Stimulated activated CD8-positive, alpha-beta memory T cell treated with anti-CD3 and anti-CD28 coated beads, Interleukin-4, amount 100 ng/mL, for 1 hour (primary cell): ENCODE measurements at places on chromosomes 1 and 21.
A peak's percentile ranks its signal among the peaks of the same experiment; 100 is the strongest.

DNA sequence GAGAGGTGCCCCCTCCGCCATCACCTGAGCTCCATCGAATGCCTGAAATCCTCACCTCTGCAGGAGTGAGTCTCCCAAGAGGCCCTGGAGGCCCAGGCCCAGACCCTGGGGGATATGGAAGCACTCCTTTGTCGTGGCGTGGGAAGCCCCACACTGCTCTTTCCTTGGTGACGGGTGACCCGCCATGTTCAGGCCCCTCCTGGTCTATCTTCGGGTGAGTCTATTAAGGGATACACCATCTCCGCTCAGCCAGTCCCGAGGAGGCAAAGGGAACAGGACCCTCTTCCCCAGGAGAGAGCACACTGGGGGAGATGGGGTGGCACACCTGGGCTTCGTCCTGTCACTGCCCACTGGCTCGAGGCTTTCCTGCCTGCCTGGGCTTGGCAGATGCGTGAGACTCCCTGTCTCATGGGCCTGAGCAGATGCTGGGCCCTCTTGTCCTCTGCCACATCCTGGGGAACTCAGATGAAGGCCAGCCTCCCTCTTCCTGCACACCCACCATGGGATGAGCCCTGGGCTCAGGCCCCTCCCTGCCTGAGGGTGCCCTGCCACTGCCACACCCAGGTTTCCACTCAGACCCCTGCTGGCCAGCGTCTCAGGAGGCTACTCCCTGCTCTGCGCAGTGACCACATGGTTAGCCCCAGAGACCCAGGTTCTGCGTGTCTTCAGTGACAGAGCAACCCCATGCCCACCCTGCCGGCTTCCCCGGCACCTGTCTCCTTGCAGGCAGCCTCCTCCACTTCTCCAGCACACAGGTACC lies 3.8 kb upstream of the NPHP4 start:
- no peak for DNase-seq

DNA sequence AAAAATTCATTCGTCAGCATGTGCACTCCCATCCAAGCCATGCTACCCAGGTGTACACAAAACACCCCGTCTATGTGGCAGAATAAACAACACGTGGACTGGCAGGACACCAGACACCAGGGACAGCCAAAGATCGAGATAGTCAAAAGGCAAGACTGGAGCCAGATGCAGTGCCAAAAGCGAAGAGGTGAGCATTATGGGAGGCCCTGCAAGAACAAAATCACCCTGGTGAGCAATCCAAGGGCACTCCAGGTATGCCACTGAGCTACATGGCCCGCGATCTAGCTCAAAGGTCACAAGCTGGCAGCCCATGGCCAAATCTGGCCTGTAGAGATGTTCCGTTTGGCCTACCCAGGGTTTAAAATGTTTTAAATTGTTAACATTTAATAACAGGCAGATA lies 33.7 kb downstream of the PLPP3 start:
- DNase-seq, result no peak

- no peak for DNase-seq
These were observed 50.2 kb upstream of the VTCN1 start for GRCh38 chr1:117260761-117261423.

- DNase-seq, result no peak
These were observed 1.0 kb upstream of the BACH1 start for GRCh38 chr21:29297483-29298347.

DNA sequence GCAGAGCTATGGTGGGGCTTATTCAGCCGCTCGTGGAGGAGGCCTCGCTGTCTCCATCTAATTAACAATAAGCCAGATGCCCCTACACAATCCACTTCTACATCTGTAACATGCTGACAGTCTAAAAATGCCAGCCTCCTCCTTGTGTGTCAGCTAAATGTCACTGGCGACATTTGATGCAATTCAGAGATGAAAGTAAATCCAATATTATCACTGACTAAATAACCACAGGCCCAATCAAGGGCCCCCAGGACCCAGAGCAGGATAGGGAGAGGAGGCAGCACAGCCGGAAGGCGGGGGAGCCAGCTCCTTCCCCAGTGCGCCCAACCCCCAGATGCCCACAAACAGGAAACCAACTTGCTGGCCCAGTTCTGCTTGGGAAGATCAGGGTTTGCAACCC lies 76.6 kb downstream of the DMRTA2 start:
- no peak for DNase-seq

- no peak for DNase-seq
These were observed 110.8 kb downstream of the PLPP3 start for GRCh38 chr1:56468518-56468917.

DNA sequence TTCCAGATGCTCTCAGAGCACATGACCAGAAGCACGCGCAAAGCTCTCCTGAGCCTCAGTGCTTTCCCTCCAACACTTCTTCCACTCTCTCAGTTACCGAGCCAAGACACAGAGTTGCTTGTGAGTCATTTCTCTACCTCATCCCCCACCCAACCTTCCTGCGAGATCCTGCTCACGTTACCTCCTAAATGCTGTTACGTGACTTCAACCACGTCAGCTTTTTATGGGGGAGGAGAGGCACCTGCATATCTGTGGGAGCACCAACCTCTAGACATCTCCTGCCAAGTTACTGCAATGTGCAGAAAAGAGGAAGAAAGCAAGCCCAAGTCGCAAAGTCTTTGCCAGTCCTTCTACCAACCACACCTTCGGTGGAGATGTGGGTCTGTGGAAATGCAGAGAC lies 27.2 kb upstream of the ERG start:
- DNase-seq, result no peak

- DNase-seq, result peak; percentile 34
These were observed 21.6 kb upstream of the BCL10 start for GRCh38 chr1:85297855-85298629.

GRCh38 chr21:42855937-42856335 lies 23.4 kb downstream of the WDR4 start:
- no peak for DNase-seq
